ENCODE measurements at places on chromosomes 1 and 21.
A peak's percentile ranks its signal among the peaks of the same experiment; 100 is the strongest.

DNA sequence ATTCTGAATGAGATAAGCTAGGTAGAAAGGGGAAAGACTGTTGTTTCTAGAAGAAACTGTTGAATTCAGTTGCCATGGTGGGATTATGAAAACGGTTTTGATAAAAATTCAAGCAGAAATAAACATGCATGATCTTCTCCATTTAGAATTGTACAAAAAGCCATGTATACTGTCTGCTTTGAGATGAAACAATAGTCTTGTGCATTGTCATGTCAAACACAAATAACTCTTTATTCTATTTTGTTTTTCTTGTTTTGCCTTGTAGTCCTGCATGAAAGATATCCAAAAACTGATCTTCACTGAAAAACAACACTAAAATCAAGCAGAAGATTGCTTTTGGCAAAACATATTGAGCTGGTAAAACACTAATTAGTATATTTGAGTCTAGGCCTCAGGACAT is 659.9 kb downstream of the LTN1 start:
- no peak for DNase-seq

GRCh38 chr1:223745731-223746130 is 33.4 kb downstream of the CAPN2 start:
- DNase-seq = no peak

- no peak for DNase-seq
These were observed 129.2 kb downstream of the MAGI3 start for GRCh38 chr1:113519556-113519955.

DNA sequence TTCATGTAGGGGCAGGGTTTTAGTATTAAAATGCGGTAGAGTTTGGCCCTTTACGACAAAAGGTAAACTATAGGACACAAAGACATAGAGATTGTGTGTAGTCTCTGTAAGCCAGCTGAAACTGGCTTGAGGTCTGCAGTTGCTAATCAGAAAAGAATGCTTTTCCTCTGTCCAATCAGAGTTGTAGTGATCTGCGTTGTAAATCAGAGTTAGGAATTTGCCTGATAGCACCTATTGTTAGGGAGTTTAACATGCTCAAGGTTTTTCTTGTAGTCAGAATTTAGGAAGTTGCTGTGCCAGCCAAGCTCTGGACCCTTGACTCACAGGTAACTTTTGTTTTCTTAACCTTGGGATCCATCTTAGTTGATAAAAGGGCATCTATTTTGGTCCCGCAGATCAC is 61.2 kb upstream of the VTCN1 start:
- DNase-seq = no peak

DNA sequence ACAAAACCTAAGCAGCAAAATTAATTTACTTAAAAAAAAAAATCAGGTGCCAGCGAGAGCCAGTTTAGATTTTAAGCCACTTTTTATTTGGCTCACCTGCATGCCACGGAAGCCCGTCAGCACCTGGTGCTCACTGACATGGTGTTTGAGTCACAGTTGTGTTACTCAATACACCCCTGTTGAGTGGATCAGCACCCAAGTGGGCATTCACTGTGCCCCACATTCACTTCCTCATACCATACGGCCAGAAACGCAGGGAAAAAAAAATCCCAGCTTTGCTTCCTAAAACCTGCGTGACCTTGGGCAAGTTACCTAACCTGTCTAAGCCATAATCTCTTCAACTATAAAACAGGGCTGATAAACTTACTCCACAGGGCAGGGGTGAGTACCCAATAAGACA is 42.8 kb upstream of the SIM2 start:
- DNase-seq = no peak

- DNase-seq = no peak
These were observed 10.4 kb downstream of the TFF2 start for GRCh38 chr21:42340187-42341050.

GRCh38 chr1:83790446-83790845 is 208.5 kb downstream of the TTLL7 start:
- no peak for DNase-seq

DNA sequence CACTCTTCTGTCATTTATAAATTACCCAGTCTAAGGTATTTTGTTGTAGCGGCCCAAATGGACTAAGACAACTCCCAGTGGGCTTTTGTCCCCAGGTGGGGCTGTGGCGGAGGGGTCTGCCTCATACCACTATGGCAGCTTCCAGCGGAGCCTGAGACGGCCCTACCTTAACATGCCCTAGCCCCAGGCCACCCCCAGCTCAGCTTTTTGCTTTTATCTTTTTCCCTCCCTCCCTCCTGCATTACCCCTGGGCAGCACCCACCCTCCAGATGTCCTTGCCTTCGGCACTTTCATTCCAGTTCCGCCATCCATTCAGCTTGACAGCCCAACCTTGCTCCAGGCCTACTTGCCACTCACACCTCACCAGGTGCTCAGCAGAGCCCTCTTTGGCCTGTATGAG is 307.3 kb downstream of the PTPRU start:
- no peak for DNase-seq

GRCh38 chr1:20366056-20366462 is 75.4 kb downstream of the VWA5B1 start:
- no peak for DNase-seq

DNA sequence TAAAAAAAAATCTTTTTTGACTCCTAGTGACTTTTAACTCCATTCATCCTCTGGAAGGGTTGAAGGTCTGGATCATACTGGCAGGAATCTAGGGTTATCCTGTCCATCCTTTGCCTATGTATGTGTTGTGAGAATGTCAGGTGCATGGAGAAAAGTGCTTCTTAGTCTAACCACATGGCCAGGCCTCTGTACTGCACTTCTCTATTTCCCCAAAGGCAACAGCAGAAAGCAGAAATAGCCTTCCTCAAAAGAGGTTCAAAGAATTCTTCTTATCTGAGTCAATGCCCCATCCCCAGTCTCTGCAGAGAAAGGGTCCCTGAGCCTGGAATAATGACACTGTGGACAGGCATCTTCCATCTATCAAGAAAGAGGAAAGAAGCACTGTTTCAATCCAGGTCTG is 85.7 kb upstream of the CD34 start:
- DNase-seq = no peak

DNA sequence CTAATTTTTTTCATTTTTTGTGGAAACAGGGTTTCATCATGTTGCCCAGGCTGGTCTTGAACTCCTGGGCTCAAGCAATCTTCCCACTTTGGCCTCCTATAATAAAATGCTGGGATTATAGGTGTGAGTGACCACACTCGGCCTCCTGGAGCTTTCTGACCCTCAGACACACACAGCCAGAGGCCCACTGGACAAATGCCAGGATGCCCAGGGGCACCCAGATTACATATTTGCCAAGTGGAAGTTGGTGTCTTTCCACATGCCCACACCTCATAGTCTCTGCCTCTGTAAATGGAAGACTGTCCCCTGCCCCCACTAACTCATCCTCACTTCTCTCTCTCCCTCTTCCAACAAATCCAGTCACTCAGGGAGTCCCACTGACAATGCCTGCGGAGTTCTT is 63.4 kb upstream of the LRP8 start:
- no peak for DNase-seq

DNA sequence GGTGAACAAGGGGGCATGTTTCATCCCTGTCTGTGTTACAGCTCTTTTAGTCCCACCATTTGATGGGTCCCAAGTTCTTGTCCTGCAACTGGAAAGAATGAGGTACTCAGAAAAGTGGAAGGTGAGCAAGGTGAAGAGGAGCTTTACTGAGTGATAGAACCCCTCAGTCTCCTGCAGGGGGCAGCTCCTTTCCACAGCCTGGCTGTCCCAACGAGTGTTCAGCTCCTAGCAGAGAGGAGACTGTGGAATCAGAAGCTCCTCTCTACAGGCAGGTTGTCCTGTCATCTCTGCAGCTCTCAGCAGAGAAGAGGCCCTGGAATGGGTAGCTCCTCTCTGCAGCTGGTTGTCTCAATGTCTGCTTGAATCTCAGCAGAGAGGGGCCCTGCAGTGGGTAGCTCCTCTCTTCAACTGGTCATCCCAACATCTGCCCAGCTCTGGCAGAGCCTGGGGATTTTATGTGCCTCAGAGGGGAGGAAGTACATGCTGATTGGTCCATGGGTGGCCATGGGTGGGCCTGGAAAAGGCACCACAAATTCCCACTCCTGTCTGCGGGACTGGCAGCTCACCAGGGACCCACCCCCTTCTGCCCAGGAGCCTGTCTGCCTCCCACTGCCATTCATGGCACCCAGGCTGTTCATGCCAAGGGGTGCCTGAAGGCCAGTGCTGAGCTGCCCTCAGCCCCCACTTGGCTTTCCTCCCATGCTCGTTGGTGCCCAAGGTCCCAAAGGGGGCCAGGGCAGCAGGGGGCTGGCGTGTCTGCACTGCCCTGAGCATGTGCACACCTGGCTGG is 25.7 kb downstream of the LDLRAD1 start:
- no peak for DNase-seq

DNA sequence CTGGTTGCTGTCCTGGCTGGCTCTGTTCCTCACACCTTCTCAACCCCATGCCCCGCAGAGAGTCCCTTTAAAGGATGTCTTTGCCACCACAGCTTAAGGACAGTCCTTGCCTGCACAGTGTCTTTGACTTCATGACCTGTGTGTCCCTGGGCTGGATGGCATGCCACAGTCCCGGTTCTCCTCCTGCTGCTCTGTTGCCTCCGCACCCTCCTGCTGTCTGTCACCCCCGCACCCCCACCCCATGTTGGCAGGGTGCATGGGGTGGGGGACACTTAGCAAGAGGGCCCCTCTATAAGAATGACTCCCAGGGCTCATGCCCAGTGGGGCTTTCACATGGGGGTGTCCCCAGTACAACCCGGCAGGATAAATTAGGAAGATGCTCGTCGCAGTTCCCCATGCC is 41.6 kb upstream of the PADI1 start:
- no peak for DNase-seq

- no peak for DNase-seq
These were observed 142.5 kb downstream of the PRDM2 start for GRCh38 chr1:13842497-13842896.

- DNase-seq = peak; percentile 38
These were observed 13.5 kb upstream of the SLC19A1 start for GRCh38 chr21:45555557-45556301.

DNA sequence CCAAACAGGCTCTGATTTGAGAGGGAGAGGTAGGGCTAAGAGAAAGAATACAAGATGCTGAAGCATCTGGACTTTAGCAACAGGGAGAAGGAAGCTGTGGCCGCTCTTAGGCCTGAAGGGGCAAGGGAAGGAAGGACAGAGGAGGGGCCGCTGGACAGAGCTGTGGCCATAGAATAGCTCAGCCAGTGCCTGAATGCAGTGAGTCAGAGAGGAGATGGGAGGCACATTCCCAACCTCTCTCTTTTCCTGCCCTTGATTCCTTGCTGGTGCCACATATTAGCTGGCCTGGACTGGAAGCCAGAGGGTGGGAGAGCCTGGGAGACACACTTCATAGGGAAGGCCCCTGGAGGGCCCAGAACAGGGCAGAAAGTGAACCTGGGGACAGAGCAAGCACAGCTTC is 83.4 kb upstream of the POU3F1 start:
- DNase-seq = no peak

- DNase-seq = no peak
These were observed 20.1 kb downstream of the COP1 start for GRCh38 chr1:176187001-176187400.

- DNase-seq = no peak
These were observed 6.7 kb downstream of the EFNA4 start for GRCh38 chr1:155070158-155070621.

GRCh38 chr1:193406901-193407300 is 220.5 kb upstream of the B3GALT2 start:
- no peak for DNase-seq

- DNase-seq = no peak
These were observed 38.9 kb downstream of the MCOLN2 start for GRCh38 chr1:84957966-84958365.

DNA sequence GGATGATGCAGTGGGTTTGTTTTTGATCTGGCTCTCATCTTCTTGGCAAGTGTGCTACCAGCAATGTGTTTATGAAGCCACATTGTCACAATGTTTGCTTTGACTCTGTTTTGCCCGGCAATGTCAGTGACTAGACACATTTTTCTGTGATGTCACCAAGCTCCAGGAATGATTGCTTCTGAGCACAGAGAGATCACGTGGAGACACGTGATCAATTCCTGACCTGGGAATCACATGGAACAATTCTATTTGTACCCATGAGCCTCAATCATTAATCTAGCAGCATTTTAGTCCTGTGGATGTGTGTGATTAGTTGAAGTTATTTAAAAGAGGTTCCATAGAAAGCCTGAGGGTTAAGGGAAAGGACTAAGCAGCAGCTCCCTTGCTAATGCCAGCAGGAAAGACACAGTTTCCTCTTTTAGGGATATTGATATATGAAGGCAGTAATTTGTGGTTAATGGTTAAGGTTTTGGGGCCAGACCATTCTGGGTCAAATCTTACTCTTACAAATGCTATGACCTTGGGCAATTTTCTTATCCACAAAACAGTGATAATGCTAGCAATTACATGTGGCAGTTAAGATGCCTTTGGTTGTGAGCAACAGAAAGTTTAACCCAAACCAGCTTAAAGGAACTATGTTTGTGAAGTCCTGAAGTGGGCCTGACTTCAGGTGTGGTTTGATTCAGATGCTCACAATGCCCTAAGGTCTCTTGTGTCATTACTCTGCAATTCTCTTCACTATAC is 59.0 kb downstream of the FASLG start:
- no peak for DNase-seq

GRCh38 chr1:204323887-204324286 is 35.8 kb downstream of the PLEKHA6 start:
- DNase-seq = no peak

- DNase-seq = no peak
These were observed 35.8 kb downstream of the CELF3 start for GRCh38 chr1:151680826-151681225.

DNA sequence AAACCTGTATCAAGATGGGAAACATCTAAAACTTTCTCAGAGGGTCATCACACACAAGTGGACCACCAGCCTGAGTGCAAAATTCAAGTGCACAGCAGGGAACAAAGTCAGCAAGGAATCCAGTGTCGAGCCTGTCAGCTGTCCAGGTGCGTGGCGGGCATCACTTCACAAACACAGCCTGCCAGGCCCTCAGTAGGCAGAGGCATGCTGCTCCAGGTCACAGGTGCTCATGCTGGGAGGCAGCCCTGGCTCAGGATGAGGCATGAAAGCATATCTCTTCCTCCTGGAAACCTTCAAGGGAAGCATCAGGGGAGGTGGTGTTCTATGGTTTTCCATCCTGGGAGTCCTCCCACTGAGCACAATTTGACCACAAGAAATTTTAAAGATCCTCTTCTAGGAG is 6.3 kb downstream of the CD2 start:
- DNase-seq = no peak

DNA sequence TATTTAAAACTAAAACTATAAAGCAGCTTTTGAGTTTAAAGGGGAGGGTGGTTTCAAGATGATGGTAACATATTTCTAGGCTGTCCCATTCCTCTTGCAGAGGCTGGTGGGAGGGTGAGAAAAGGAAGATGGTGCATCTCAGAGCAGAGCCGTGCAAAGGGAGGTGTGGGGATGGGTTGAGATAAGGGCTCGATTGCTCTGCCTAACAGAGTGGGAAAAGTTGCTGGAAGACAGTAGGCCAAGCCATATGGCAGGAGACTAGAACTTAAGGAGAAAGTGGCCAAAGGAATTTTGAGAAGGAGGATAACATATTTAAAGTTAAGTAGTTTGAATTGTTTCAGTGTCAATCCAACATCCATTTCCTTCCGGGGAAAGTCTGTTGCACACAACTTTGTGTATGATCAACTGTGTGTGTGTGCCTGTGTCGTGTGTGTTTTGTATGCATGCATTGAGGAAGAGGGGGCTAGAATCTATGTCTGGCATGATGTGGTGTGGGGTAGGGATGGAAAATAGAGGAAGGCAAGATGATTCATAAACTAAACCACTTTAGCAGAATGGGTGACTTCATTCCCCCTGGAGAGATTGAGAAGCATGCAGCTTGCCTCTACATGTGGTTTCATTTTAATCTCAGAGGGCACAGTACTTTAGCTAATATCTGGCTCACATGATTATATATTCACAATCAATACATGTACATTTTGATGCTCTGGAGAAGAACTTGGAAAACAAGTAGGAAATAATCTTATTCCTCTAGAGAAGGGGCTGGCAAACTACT is 145.0 kb upstream of the DNAH14 start:
- no peak for DNase-seq
